HT-29 (cell line): ENCODE measurements at places on chromosomes 2 and 18. TPM values are rescaled to one million over a fixed set of nuclear protein-coding genes. Genes with fewer than 3 reads are reported as not detected.

Gene ALPG
- total RNA-seq, result 0.16 TPM in 1 of 2 replicates, not detected in the other

Gene TUBA3E
- not detected in 2 replicates for total RNA-seq

Gene IFT172
- 21.1 and 24.0 TPM in 2 replicates for total RNA-seq

Gene EPHA4
- 0.41 TPM in 1 of 2 replicates, not detected in the other for total RNA-seq

Gene LRATD1
- total RNA-seq, result 0.69 and 1.1 TPM in 2 replicates

Gene ARHGAP15
- not detected in 2 replicates for total RNA-seq

Gene NETO1
- not detected in 2 replicates for total RNA-seq

Gene LONRF2
- 0.29 and 0.79 TPM in 2 replicates for total RNA-seq

Gene CHRND
- not detected in 2 replicates for total RNA-seq

Gene COPS9
- 286 and 411 TPM in 2 replicates for total RNA-seq

Gene UGGT1
- 25.1 and 27.0 TPM in 2 replicates for total RNA-seq

Gene RBM45
- 6.1 and 10.3 TPM in 2 replicates for total RNA-seq

Gene FAM124B
- total RNA-seq, result not detected in 2 replicates

Gene RTTN
- total RNA-seq, result 6.2 and 8.0 TPM in 2 replicates

Gene TCF4
- 0.18 and 0.58 TPM in 2 replicates for total RNA-seq
